Stimulated activated CD8-positive, alpha-beta memory T cell treated with anti-CD3 and anti-CD28 coated beads, Interleukin-7, amount 100 ng/mL, for 24 hours (primary cell): ENCODE measurements at places on chromosomes 12 and 14.

GRCh38 chr14:22494486-22495135, 94.4 kb downstream of the DAD1 start:
- DNase-seq = no peak

DNA sequence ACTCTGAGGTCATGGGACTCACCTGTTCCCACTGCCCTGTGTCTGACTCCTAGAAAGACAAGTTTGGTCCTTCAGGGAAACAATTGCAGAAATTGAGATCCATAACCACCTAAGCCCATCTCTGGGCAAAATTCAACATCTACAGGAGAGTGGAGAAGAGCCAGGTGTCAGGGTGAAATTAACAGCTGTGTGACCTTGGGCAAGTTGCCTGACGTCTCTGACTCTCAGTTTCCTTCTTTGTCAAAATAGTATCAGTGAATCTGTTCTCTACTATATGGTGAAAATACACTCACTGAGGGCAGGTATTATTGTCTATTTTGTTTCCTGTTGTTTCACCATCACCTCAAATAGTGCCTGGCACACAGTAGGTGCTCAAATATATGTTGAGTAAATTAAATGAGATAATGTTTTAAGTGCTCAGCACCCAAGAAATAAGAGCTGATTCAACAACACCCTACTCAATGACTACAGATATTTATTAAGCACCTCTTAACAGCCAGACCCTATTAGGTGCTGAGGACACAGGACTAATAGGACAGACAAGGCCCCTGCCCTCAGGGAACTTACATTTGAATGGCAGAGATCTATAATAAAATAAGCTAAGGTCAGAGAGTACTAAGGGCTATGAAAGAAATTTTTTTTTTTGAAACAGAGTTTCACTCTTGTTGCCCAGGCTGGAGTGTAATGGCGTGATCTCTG, 14.2 kb upstream of the IFT81 start:
- DNase-seq = no peak

- no peak for DNase-seq
Observed at GRCh38 chr14:98133806-98134205, 1138.2 kb downstream of the BCL11B start.

DNA sequence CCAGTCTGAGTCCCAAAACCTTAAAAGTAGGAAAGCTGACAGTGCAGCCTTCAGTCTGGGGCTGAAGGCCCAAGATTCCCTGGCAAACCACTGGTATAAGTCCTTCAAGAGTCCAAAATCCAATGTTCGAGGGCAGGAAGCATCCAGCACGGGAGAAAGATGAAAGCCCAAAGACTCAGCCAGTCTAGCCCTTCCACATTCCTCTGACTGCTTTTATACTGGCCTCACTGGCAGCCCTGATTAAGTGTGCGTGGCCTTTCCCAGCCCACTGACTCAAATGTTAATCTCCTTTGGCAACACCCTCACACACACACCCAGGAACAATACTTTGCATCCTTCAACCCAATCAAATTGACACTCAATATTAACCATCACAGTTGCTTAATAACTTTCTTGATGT, 372.1 kb upstream of the CCDC196 start:
- DNase-seq = no peak

GRCh38 chr14:22386924-22387775, 201.9 kb downstream of the DAD1 start:
- DNase-seq = peak; percentile 2

GRCh38 chr12:84497819-84498218, 414.8 kb downstream of the SLC6A15 start:
- no peak for DNase-seq

DNA sequence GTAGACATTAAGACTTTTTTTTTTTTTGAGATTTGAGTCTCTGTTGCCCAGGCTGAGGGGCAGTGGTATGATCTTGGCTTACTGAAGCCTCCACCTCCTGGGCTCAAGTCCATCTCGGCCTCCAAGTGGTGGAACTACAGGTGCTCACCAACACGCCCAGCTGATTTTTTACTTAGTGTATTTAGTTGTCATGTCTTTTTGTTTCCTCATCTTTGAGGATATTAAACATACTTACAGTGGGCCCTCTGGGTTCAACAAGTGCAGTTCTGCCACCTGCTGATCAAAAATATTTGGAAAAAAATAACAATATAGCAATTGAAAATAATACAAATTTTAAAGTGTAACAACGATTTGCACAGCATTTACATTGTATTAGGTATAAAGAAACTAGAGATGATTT, 4.4 kb upstream of the B4GALNT1 start:
- DNase-seq = no peak

DNA sequence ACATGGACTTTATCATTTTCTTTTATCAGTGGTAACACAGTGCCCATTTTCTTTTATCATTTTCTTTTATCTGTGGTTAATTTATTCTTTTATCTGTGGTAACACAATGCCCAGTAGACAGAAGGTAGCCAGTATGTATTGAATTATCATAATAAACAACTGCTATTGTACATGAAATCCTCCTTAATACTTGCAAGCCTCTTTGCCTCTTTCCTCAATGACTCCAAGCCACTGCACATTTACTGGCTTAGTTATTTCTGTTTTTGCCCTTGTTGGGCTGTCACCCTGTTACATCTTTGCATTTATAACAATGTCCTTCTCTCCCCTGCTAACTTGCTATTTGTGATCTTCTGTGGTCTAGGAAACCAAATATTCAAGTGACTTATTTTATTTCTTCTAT, 345.0 kb downstream of the ATP23 start:
- no peak for DNase-seq

DNA sequence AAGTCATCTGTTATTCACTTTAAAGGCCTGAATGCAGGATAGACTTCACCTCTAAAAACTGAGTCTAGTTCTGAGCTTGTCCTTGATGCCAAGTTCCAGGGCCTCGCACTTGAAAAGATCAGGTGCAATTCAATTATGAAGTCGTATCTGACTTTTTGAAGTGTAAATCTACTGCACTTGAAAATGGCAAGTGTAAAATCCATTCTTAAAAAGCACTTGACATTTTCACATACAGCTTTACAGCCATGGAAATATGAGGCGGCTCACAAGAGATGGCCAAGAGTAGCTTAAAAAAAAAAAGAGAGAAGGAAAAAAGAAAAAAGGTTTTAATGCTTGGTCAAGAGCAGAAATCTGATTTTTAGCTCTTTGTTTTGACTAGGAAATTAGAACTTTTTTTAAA, 172.5 kb downstream of the GXYLT1 start:
- no peak for DNase-seq

DNA sequence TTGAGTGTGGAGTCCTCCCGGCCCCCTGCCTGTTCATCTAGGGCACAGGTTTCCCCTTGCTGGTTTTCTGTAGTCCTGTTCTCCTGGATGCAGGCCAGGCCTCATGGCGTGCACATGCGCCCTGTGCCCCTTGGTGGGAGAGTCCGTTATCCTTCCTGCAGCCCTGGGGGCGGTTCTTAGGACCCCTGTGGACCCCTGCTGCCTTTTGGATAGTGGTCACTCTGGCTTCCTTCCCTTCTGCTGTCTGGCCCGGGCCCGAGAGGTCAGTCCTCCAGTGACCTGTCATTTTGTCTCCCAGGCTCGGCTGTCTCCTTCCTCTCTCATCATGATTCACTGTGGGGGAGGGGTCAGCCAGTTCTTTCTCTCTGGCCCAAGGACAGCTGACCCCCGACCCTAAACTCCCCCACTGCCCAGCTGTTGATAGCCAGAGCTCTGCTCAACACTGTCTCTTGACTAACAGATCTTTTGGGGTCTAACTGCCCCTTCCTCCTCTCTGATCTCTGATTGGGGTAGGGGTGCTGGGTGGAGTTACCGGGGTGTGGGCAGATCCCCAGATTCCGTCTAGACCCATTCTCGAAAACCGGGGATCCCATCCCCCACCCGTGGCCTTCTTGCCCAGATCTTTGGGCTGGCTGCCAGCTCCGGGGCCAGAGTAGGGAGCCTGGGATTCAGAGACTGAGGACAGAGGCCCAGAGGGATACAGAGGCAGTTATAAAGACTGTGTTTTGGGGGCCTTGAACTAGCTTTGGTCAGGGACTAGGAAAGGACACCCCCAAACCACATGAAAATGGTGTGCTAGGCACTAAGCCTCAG, 7.0 kb downstream of the CCND2 start:
- no peak for DNase-seq

DNA sequence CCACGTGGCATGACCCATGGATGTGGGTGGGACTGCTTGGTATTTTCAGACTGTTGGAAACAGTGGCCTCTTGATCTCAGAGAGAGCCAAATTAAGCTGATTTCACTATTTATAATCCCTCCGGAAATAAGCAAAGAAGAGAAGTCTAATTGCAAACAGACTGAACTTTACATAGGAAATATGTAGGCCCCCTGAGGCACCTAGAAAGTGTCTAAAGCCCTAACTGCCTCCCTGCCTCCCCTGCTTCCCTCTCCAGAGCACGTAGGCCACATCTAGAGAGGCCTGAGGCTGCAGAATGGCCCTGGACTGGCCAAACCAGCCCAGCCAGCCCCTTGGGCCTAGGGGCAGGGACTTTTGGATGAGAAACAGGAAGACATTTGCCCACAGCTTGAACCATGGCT, 123.8 kb downstream of the ZFP36L1 start:
- no peak for DNase-seq

DNA sequence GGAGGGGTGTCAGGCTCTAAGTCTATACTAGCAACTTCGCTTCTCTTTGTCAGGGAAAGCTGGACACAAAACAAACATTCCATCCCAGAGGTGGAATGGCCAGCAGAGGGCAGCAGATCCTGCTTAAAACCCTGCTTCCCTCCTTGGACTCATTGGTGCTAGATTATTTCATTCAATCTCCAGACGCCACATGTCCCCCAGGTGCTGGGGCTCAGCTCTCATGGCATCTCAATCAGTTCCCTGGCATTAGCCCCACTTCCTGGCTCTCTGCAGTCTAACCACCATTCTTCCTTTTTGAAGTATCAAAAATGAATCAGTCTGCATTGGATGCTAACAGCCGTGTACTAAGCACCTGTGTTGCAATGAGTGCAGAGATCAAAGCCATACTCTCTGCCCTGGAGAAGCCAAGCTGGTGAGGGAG, 8.1 kb upstream of the PPP1R1A start:
- DNase-seq = peak; percentile 25

DNA sequence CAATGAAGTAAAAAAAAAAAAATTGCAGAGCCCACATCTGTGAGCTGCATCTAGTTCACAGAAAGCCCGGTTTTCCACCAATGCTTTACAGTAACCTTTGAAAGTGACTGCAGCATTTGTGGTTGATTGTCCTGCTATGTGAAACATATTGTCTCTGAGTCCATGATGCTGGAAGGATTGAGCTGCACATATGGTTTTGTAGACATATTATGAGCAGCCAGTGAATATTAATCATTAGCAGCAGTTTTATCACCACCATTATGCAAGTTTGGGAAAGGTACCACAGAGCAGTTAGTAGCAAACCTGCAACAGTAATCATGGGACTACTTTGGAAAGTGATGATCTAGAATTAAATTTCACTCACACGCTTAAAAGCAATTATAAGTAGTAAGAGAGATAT, 151.5 kb upstream of the PRICKLE1 start:
- DNase-seq = no peak

DNA sequence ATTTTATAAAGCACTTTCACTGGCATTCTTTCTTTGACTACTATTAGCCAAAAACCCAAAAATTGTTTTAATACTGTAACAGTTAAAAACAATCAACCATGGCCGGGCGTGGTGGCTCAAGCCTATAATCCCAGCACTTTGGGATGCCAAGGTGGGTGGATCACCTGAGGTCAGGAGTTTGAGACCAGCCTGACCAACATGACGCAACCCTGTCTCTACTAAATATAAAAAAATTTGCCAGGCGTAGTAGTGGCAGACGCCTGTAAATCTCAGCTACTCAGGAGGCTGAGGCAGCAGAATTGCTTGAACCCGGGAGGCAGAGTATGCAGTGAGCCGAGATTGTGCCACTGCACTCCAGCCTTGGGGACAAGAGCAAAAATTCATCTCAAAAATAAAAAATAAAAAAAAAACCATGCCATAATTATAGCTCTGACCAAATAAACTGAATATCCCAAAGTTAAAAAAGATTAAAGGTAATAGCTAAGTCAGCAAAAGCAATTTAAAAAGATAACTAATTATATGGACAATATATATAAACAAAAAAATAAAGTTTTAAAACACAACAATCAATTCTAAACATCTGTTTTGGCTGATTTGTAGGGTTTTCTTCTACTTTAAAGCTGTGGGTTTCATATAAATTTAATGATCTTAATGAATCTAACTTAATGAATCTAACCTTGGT, 10.0 kb downstream of the SINHCAF start:
- no peak for DNase-seq

- no peak for DNase-seq
Observed at GRCh38 chr12:40028296-40028695, 77.6 kb downstream of the SLC2A13 start.

GRCh38 chr12:46585854-46586621, 213.5 kb upstream of the SLC38A2 start:
- no peak for DNase-seq

DNA sequence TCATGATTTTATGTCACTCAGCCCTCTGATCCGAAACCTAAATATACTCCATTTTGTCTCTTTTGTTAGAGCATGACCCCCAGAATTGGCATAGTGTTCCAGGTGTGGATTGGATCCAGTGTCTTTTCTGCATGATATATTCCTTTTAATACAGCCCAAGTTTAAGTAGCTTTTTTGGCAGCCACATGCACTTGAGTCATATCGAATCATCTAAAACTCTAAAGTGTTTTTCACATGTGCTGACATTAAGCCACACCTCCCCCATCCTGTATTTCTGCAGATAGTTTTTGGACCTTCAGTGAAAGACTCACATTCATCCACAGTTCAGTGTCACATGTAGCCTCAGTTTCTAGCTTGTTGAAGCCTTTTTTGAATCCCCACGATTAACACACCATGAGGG, 30.6 kb downstream of the BORCS5 start:
- no peak for DNase-seq

GRCh38 chr14:50001151-50001998, 108.5 kb downstream of the ARF6 start:
- peak; percentile 33 for DNase-seq

GRCh38 chr12:117674313-117674712, 294.5 kb downstream of the KSR2 start:
- DNase-seq = no peak
